Stimulated activated CD4-positive, alpha-beta T cell treated with anti-CD3 and anti-CD28 coated beads, Interleukin-1b, Interleukin-23, amount 100 ng/mL, for 4 hours (primary cell): ENCODE measurements at places on chromosomes 4 and X.

GRCh38 chr4:159229164-159229563 is 126.3 kb downstream of the RAPGEF2 start:
- no peak for DNase-seq

GRCh38 chr4:7661846-7662506 is 227.2 kb upstream of the PSAPL1 start:
- no peak for DNase-seq

DNA sequence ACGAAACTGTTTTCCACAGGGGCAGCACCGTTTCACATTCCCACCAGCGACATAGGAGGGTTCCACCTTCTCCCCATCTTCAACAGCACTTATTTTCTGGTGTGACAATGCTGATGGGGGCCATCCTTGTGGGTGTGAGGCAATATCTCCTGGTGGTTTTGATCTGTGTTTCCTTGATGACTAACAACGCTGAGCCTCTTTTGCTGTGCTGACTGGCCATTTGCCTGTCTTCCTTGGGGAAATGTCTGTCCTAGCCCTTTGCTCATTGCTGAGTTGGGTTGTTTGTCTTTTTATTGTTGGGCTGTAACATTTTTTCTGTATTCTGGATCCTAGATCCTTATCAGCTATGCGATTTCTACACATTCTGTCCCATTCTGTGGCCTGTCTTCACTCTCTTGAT is 33.7 kb downstream of the ATP2B3 start:
- DNase-seq = no peak

DNA sequence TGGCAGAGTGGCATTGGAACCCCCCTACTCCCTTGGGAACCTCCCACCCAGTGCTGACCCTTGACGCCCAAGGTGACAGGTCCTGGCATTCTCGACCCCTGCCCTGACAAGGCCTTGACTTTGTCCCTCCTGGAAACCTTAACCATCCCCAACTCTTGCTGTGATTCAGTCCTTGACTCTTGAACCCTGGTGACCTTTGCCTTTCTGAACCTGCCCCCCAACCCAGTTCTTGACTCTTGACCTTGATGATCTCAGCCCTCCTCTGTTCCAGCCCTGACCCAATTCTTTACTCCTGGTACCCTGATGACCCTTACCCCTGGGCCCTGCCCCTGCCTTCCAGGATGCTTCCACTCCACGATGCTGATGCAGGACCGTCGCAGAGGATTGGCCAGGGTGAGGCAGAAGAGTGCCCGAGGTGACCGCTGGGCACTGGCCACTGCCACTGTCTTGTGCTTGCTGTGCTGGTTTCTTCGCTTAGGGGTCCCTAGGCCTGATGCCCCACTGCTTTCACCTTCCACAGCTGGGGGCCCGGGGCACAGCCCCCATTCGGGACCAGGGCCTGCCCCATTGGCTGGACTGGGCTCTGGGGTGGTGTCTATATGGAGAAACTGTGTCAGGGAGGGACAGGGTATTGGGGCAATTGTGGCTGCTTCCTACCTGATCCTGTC is 1.7 kb downstream of the CACNA1F start:
- DNase-seq = no peak

DNA sequence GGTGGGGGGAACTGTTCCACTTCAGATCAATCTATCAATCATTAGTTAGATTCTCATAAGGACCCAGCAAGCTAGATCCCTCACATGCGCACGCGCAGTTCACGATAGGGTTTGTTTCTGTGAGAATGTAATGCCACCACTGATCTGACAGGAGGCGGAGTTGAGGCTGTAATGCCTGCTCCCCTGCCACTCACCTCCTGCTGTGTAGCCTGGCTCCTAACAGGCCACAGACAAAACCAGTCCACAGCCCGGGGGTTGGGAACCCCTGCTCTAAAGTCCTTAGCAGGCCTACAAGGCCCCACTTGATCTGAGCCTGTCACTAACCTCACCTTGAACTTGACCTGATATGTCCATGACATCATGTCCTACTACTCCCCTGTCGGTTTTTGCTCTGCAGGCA is 30.3 kb downstream of the ARL9 start:
- no peak for DNase-seq
